ENCODE measurements at places on chromosomes 1 and 21.

GRCh38 chr1:46422261-46422871 is 28.2 kb downstream of the FAAH start:
- no peak for DNase-seq

DNA sequence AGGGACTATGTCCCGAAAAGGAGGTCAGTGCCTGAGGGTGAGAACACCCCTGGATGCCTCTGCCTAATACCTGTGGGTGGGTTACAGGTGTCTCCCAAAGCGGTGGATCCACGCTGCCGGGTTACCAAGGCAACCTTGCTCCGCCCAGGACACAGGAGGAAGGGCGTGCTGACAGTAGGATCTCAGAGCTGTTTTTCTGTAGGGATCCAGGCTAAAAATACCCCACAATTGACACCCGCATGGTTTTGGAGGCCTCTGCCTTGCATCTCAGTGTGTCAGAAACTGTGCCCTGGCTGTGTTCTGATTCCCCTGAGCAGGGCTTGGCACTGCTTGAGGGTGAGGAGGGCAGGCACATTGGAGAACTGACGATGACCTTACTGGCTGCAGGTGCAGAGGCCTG is 118.0 kb downstream of the IER5 start:
- DNase-seq = no peak

DNA sequence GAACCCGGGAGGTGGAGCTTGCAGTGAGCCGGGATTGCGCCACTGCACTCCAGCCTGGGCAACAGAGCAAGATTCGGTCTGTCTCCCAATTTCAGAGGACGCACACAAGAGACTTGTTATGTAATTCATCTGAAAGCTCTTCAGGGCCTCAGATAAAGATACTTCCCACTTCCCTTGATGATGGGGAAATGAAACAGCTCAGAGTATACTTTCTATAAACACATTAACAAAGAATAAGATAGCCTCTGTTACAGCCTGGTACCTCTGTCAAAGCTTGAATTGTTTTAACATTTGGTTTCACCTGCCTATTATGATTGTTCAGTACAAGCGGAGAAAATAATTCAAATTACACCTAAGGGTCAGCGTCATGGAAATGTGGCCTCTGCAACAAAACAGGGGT is 622.9 kb upstream of the ADGRL4 start:
- no peak for DNase-seq

GRCh38 chr21:33840771-33841170 is 74.8 kb downstream of the ATP5PO start:
- no peak for DNase-seq

DNA sequence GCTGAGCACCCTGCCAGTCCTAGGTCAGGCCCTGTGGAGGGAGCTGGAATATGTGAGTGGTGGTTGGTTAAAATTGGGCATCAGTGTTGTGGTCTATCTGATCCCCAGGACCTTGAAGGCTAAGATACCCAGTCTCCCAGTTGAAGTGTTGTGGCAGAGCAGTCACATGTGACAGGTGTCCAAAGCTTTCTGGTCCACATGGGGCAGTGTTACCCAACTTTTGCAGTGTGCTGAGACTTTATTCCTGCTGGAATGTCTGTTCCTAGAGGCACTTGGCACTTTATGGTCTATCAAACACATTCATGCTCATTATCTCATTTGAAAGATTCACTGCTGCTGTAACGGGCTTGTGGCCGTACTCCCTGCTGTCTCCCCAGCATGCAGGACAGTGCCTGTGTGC is 21.0 kb upstream of the LORICRIN start:
- DNase-seq = no peak

GRCh38 chr21:41564871-41565274 is 56.9 kb upstream of the TMPRSS2 start:
- no peak for DNase-seq

DNA sequence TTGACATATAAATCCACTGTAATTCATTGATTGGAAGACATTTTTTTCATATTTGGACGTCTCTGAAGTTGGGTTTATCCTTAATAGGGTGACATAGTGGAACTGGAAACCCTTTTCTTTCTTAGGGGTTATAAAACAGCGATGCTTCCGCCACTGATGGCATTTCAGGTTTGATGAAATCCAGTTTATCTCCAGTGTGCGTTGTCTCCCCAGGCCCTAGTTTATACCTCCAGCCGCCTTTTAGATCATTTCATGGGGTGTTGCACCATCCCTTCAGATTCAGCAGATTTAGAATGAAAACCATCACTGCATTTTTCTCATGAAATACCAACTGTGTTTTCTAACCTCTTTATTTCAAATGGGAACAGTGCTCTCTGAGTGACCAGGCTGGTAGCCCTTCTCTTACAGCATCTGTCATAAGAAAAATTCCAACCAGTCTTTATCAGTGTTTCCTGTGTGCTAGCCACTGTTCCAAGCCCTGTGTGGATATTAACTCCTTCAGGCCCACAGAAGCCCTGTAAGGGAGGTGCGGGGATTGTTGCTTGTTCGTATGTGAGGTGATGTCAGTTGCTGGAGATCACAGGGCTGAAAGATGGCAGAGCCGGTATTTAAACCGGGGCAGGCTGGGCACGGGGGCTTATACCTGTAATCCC is 19.0 kb downstream of the H6PD start:
- DNase-seq = no peak

GRCh38 chr1:19400192-19400611 is 85.1 kb downstream of the CAPZB start:
- DNase-seq = no peak

- no peak for DNase-seq
Observed at GRCh38 chr1:65844821-65845534, 52.3 kb downstream of the PDE4B start.

DNA sequence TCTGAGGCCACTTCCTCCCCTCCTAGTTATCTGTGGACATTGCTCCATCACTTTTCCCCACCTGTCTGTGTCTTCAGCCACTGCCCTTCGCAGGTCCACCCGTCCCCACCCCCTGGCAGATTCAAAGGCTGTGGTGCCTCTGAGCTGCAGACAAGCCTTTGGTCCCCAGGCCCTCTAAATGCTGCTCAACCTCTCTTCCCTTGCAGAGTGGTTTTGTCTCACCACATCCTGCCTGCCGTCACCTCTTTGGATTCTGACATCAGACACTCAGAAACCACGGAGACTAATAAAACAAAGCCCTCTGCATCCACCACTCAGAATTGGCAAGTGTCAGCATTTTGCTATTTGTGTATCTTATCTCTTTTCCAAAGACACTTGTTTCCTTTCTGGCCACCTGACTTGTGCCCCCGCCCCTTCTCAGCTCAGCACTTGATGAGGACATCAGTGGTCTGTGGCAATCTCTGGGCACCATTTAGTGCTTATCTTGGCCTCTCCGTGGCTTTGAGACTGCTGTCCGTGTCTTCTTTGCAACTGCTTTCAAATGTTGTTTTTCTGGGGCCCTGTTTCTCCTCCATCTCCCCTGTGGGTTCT is 7.7 kb downstream of the CNIH3 start:
- DNase-seq = no peak

- DNase-seq = no peak
Observed at GRCh38 chr1:181135815-181136737, 47.6 kb downstream of the IER5 start.

DNA sequence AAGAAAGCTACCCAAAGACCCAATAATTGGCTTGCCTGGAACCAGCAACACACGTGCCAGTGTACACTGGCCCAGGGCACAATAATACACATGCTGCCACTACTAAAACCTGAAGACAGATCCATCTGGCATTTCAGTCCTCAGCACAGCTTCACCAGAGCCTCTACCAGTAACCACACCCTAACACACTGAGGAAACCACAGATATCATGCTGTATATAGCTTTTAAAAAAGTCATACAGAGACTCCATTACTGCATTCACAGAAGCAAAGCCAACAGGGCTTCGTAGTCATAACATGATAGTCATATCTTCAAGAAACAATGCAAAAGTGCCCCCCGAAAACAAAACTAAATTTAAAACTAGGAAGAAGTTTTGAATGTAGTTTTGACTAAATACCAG is 40.6 kb upstream of the NEGR1 start:
- no peak for DNase-seq

GRCh38 chr1:190453550-190453949 is 24.1 kb downstream of the BRINP3 start:
- DNase-seq = no peak

GRCh38 chr1:40394491-40395172 is 21.1 kb downstream of the SMAP2 start:
- no peak for DNase-seq

GRCh38 chr1:165235777-165236291 is 120.7 kb downstream of the LMX1A start:
- DNase-seq = no peak
